SW 1271 (cell line): ENCODE measurements at places on chromosomes 5 and 9.
A peak's percentile ranks its signal among the peaks of the same experiment; 100 is the strongest.

- no peak for DNase-seq
These were observed 59.9 kb upstream of the ZNF354A start for GRCh38 chr5:178790371-178790770.

- DNase-seq: no peak
These were observed 36.4 kb downstream of the PARP8 start for GRCh38 chr5:50702615-50703366.

DNA sequence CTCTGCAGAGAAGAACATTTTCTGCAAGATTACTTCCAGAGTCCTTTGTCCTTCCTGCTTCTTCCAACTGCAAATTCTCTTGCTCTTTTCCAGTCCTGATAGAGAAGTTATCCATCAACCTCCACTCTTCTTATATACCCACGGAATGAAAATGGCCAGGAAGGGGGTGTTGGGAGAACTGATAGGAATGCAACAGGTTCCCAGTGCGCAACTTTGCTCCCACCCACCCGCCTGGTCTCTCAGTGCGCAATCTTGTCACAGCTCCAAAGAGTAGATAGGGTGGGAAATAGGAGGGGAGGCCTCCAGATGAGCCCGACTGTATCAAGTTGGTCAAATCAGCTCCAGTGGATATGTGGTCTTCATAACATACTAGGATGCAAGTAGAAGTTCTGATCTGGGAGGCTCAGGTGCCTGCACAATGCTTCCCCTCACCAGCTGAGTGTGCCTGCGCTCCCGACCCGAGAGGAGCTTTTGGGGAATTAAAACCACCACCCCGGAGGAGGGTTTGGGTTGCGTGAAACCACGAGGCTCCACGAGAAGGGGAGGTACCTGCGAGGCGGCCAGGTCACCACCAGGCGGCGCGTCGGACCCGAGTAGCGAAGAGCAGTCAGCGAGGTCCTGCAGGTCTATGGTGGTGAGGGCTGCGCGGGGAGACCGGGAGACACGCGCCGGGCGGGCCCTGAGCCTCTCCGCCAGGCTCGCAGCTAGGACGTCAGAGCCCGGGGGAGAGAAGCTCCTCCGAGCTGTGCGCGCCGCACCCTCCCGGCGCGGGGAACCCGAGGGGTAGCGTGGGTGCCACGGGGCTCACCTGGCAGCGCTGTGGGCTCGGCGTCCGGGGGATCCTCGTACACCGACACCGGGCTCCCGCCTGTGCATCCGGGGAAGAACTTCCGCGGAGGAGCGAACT, 835 bp downstream of the MCIDAS start:
- DNase-seq: peak; percentile 56

DNA sequence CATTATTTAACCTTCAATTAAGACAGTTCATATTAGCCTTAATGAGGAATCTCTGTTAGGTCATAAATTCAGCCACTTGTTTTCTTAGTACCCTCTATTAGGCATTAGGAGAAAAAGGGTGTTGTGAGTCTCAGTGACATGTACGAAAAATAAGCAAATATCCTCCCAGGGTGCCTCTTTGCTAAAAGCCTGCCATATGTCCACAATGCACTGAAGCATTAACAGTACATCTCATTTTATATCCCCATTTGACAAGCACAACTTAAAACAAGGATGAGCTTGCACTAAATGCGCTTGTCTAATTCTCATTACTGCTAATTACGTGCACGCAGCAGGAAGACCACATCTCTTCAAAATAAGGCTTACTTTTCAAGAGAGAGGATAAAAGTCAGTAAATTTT, 48.4 kb upstream of the SRFBP1 start:
- DNase-seq: no peak

DNA sequence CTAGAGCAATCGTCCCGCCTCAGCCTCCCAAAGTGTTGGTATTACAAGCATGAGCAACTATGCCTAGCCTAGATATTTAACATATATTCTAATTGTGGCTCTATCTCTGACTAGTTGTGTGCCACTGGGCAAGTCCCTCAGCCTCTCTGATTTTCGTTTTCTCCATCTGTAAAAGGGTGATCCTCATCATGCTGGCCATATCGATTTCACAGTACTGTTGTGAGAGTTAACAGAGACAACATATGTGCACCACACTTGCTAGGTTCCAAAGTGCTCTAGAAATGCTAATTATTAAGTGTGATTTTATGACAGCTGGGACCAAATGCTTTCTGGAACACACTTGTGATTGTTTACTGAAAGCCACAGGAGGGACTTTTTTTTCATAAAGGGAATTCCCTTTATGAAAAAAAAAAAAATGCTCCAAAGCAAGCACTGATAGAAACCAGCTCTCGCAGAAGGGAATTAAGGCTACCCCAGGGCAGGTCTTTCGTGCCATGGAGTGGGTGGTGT, 78.5 kb upstream of the EPB41L4B start:
- no peak for DNase-seq

DNA sequence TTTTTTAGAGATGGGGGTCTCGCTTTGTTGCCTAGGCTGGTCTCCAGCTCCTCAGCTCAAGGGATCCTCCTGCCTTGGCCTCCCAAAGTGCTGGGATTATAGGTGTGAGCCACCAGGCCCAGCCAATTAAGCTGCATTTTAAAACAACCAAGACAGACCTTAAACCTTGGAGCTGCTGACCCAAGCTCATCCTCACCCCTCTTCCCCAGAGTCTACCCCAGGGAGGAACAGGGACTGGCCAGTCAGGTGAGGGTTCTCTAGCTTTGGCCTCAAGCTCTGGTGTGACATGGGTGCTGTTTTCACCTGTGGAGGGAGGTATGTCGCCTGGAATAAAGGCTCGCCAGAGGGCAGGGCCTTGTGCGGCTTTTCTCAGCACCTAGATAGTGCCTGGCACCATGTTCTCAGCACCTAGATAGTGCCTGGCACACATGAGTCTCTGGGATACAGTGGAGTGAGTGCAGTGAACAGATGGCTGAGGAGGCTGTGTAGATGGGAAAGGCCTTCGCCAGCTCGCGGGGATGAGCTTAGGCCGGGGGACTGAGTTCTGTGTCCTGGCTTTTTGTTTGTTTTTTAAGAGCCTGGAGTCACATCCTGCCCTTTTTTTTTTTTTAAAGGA, 7.4 kb downstream of the CDK9 start:
- no peak for DNase-seq
